ENCODE measurements at places on chromosomes 6 and 20. TPM values are rescaled to one million over a fixed set of nuclear protein-coding genes. Genes with fewer than 3 reads are reported as not detected.

DNA sequence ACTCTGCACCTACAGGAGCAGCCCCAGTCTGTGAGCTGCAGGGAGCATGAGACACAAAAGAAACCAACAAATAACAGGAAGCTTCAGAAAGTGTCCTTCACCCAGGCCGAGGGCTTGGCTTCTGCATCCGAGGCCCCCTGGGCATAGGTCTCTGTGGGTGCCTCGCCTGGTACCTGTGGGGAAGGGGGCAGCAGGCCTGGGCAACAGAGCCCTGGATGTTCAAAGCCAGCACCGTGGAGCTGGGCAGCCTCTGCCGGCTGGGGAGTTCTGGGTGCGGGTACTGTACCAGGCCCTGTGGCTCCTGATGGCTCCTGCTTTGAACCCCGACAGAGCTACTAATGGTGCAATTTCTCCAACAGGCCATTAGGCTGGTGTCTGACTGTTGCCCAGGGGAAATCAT lies 55.7 kb downstream of the TMEM242 start:
- DNase-seq: no peak

DNA sequence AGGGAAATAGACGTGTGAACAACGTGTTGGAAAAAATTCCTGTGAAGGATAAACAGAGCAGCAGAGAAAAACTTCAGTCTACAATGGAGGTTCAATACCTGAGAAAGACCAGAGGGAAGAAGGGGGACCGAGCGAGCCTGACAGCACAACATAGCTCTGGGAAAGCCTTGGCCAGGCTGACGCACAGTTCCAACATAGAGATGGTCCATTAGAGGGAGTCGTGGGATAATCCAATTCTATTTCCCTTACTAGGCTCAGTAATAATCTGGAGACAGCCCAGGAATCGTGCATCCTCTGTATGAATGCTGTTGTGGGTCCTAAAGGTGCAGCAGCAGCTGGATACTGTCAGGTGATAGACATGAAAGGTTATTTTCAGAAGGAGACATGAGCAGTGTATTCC lies 370.8 kb upstream of the BTBD3 start:
- DNase-seq: no peak

- DNase-seq: no peak
These were observed 168.4 kb downstream of the CARMIL1 start for GRCh38 chr6:25447570-25447929.

DNA sequence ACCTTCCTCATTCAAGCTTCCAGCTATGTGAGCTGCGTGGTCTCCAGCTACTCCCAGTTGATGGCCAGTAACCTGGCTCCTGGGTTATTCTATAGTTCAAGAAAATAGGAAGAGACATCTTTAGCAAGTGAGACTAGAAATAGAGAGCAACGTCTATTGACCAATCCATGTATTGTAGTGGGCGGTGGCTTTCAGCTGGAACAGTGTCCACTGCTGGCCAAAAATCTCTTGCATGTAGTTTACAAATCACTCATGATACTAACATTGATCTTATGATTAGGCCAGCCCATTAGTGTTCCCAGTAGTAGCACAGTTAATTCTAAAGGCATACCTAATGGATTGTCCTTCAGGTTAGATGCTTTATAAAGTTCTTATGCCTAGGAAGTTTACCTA lies 58.9 kb upstream of the SCP2D1 start:
- no peak for DNase-seq

- no peak for DNase-seq
These were observed 485.4 kb upstream of the MANEA start for GRCh38 chr6:95091823-95092436.

DNA sequence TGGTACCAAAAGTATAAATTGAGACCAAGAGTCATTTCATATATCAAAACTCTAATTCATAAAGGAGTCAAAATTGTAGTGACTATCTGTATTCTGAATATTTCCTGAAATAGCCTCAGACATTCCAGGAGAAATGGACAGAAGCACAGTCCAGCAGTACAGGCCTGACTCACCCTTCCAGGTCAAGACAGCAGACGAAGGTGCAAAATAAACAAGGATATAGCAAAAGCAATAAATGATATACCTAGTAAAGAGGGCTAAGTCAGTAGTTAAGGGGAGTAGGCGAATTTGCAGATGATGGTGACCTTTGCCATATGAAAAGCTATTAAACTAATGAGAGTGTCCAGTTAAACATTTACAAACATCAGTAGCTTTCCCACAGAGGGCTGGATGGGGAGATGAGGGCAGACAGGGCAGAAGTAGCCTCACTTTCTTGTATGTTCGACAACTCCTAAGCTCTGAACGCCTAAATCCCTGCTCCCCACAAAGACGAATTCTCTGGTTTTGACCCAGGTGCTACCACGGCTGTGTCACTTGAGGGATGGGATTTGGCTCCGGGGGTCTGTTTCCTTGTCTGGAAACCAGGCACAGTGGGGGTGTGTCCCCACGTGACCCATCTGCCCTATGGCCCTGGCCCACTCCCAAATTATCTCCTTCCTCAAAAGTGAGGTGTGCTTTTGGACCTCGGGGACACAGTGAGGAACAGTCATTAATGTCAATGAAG lies 3.6 kb upstream of the SLC52A3 start:
- no peak for DNase-seq

DNA sequence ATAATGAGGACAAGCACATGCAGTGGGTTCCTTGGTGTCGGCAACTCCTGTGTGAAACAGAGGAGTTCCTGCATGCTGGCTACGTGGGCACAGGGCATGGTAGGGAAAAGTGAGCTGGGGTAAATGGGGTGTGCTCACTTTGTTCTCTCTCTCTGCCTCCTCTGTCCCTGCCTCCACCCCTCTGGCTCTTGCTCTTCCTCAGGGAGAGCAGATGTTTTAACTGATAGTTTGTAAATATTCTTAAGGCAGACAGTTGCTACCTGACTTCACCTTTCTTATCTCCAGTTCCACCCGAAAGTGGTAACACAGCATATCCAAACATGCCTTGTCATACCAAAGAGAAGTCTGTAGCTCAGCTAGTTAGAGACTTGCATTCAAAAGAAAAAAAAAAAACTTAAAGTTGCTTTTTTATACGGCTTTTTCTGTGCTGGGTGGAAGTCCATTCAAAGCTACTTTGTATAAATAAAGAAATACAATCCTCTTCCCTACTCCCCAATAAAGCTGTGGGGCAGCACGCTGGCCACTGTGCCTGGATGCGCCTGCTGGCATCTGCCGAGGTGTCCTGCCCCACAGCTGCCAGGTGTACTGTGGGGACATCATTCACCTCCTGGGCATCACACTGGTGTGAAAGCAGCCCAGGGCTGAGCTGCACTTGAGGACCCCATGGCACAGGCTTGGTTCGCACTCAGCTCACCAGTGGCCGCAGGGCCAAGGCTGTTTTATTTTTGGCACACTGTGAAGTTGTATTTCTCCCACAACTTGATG lies 93.6 kb downstream of the FOXC1 start:
- DNase-seq: no peak

DNA sequence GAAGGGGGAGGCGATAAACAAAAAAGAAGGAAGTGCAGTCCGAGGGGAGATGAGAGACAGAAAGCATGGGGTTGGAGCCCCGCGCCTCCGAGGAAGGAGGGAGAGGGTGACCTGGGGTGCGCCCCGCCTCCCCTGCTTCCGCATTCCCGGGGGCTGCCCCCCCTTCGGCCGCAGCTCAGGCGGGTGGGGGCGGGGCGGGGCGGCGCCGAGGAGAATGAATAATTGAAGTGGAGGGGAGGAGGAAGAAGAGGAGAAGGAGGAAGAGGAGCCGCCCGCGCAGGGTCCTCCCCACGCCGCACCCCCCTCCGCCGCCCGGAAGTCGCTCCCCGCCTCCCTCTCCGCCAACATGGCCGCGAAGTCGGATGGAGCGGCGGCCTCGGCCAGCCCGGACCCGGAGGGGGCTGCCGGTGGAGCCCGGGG lies at the start of gene XKR7:
Gene XKR7 (plus strand): TSS at position 322 of the 420 bp plus-strand sequence. CDS start 25 bp downstream, at position 347.
- peak; percentile 23 for DNase-seq

DNA sequence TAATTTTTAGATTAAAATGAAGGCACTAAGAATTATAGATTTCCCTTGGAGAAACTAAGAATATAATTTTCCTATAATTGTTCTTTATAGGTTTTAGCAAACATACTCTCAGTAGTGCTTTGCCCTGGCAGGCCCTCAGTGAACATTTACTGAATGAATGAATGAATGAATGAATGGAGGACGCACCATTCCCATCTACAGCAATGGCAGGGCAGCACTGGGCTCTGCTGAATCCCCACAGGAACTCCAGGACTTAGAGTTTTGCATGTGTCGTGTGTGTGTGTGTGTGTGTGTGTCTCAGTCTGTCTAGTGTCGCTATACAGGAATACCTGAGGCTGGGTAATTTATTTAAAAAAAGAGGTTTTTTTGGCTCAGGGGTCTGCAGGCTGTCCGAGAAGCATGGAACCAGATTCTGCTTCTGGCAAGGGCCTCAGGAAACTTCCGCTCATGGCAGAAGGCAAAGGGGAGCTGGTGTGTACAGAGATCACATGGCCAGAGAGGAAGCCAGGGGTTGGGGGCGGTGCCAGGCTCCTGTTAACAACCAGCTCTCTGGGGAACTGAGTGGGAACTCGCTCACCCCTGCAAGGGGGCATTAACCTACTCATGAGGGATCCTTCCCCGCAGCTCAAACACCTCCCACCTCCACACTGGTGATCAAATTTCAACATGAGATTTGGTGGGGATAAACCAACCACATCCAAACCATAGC lies 20.1 kb downstream of the RNASET2 start:
- DNase-seq: no peak

DNA sequence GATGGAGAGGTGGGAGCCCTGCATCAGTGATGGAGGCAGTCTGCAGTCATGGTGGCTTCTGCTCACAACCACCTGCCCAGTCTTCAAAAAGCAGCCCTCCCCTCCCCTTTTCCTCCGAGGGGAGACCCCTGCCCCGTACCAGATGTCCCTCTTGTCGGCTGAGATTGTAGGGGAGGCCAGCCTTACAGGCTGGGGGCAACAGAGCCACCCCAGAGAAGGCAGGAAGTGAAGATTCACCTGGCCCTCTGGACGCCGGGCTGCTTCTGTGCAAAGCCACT lies 4.5 kb downstream of the TNFRSF6B start:
- DNase-seq: no peak

GRCh38 chr20:46013829-46014516 lies 5.3 kb downstream of the MMP9 start:
- peak; percentile 56 for DNase-seq

GRCh38 chr6:156175433-156175832 lies 601.7 kb upstream of the ARID1B start:
- no peak for DNase-seq

DNA sequence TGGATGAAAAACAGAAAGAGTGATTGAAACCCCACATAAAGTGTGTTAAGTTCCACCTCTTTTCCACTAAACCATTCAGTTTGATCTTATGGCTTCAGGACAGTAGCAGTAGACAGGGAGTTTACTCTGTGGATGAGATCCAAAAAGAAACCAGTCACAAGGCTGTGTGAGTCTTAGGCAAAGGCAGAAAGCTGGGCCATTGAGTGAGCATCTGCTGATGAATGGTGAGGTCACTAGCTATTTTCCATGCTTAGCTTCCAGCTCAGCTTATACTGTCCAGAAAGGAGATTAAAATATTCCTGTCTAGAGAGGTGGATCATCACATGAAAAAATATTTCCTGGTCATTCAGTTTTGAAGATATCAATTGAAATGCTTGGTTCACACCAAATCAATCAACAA lies 1643.9 kb downstream of the HACE1 start:
- no peak for DNase-seq

Gene WFDC12
- not detected for total RNA-seq
